ENCODE measurements at places on chromosomes 5 and 9.

DNA sequence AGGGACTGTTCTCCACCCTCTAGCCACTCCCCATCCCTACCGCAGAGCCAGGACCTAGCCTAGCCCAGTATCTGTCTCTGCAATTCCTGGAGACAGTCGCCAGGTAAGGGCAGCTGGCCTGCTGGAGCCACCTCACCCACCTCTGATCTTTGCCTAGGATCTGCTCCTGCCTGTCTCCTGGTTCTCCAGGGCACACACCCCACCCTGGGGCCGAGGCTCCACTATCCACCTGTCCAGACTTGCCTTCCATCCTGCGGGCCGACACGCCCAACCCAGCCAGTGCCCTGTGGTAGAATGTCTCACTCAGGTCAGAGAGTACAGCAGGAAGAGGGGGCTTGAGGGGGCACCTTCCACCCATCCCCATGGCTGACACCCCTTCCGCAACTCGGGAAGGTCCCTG lies 15.7 kb upstream of the AQP7 start:
- DNase-seq: no peak

DNA sequence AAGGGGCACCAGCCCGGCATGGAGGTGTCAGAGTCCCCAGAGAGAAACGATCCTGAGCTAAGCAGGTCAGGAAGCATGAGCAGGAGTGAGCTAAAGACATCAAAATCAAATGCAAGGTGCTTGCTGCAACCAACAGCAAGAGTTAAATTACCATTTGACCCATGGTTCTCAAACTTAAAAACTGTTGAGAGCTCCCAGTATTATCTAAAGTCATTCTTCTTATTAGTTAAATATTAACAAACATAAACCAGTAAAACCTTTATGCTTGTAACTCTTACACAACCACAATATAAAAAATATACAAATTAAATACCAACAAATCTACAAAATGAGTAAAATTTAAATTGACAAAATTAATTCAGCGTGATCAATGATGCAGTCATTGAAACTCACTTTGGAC lies 51.5 kb downstream of the FANCC start:
- no peak for DNase-seq

- DNase-seq: no peak
Measured at GRCh38 chr5:143347698-143348344, 55.7 kb downstream of the NR3C1 start.

DNA sequence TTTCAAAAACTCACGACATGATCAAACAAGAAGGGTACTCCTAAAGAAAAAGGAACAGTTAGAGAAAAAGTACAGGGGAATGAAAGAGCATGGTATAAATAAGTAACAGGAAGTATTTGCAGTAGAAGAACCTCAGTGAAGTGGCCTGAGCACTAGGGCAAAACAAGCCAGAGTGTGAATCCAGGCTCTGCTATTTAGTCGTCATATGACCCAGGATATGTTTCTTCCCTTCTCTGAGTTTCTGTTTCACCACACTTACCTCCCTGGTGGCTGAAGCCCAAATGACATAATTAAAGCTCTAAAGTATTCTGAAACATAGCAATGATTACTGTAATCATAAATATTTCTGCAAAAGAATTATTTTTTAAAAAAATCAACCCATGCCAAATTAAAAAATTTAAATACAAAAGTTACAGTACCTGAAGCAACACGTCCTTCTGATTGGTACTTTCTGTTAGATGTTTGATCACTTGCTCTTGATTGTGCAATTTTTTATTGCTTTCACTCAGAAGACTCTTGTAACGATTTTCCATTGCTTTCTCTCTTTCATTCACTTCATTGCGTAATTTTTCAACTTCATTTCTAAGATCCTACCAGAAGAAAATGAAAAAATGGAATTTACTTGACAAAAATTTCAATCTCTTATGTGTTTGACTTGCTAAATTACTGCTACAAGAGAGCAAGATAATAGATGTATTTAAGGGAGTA lies 88.9 kb downstream of the CDK5RAP2 start:
- DNase-seq: no peak

GRCh38 chr5:157447201-157447637 lies 12.8 kb upstream of the NIPAL4 start:
- DNase-seq: no peak

GRCh38 chr5:82816926-82817325 lies 260.3 kb downstream of the TMEM167A start:
- no peak for DNase-seq

DNA sequence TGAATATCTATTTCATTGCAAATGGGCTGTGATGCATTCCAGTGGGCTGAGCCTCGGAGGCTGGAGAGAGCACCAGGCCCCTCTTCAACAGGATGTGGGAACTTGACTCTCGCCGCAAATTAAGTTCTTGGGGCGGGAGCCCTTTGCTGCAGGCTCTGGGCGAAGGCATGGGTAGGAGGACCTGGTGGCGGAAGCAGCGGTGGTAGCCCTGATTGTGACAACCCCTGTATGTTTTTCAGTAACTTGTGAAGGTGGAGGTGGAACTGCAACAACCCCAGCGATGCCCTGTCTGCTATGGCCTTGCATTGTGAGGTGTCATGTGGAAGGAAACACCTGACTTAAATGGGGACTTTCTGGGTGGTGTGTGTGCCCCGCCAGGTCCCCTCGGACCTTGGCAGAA lies 9.4 kb downstream of the FYB1 start:
- peak; percentile 82 for DNase-seq

DNA sequence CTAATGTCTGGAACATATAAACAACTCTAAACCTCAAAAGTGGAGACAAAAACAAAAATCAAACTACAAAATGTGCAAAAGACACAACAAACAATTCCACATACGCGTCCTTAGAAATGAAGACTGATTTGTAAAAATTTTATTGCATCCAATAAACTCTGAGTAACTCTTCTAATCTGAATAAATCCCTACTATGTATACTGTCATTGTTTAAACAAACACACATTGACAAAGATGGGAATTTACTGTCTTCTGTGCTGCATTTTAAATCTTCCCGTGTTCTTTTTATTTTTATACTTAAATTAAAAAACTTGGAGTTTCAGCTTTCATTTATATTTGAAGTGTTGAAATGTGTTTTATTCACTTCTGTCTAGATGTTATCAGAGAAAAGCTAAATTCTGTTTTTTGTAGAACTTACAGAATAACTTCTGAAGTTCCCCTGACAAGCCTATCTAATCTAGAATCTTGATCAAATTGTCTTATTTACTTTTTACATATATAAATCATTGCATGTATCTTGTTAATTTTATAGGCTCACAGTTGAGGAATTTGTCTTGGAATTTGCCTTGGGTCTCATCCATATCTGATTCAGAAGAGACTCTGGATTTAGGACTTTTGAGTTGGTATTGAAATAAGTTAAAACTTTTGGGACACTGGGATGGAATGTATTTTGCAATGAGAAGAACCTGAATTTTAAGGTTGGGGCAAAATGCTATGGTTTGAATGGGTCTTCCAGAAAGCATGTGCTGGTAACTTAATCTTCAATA lies 2064.4 kb upstream of the C9orf72 start:
- DNase-seq: no peak

- DNase-seq: no peak
Measured at GRCh38 chr5:88145611-88146467, 122.8 kb downstream of the TMEM161B start.

DNA sequence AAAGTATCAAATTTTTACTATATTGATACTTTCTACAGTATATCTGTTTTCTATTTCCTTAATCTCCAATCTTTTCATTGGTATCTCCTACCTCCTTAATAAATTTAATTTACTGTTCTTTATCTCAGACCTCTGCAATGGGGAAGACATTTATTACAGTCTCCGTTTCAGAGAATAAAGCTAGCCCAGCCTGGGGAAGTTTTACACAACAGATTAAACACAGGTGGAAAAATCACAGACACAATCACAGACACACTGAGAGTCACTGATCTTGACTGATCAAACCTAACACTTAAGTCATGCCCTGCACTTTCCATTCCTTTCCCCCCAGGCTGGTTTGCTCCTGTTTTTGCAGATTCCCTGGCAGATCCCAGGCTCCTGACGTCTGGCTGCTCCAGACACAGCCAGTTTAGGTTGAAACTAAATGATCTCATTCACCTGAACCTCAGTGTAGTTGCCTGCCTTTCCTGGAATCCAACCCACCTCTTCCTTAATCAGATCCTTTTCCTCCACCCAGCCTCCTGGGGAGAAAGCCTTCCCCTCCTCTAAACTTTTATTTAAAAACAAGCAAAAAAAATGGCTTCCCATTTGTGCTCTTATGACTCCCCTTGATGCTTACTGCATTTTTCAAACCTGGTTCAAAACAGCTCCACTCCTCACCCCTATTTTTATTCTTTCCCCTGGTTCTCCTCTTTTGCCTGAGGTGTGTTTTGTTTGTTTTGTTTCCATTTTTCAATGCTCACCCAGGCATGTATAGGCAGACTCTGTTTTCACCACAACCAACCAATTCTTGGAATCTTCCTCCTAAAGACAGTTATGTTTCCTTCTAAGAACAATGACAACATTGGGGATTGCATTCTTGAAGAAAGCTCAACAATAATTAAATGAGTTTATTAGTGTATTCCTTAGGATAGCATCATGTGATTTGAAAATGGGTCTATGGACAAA lies 29.5 kb upstream of the OSMR start:
- no peak for DNase-seq
